Cortex of kidney (tissue), 1 donor: ENCODE measurements at places on chromosomes 7 and 10.

GRCh38 chr10:23975431-23975830, 233.5 kb upstream of the KIAA1217 start:
- DNase-seq: no peak

DNA sequence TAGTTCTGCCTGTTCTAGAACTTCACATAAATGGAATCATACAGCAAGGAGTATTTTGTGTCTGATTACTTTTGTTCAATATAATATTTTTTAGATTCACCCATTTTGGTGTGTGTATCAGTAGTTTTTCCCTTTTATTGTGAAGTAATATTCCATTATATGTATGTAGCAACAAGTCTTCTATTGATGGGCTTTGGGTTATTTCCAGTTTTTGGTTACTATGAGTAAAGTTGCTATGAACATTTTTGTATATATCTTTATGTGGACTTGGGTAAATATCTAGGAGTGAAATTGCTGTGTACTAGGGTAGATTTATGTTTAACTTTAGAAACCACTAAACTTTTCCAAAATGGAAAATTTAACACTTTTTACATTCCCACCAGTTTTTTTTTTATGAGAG, 35.7 kb downstream of the ADK start:
- no peak for DNase-seq

GRCh38 chr10:103888113-103888841, 29.7 kb downstream of the STN1 start:
- no peak for DNase-seq

- DNase-seq: no peak
These were observed 785.9 kb downstream of the GATA3 start for GRCh38 chr10:8840356-8840755.

DNA sequence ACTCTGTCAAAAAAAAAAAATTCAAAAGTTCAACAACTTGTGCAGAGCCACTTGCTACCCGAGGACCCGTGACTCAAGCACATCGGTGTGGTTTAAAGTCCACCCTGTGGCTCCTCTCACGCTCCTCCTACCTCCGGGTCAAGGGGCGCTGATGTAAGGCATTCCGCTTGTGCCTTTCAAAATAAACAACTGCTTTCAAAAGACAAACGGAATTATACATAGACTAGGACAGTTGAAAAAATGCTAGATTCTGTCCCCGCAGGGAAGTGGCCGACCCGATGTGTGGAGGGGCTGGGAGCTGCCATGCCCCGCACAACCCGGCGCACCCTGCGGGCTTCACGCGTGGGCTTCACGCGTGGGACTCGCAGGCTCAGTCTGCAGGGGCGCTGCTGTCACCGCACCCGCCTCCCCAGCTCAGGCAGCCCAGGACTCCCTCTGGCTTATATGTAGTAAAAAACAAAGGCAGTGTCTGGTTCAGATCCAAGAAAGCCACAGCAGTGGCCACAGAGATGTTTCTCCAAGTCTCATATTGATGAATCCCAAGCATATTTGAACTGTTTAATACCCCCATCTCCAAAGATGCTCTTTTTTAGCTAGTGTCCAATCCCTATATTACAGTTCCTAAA, 239.7 kb upstream of the INHBA start:
- no peak for DNase-seq

- no peak for DNase-seq
These were observed 19.2 kb upstream of the ATOH7 start for GRCh38 chr10:68251151-68251550.

- DNase-seq: no peak
These were observed 83.0 kb downstream of the ZNF365 start for GRCh38 chr10:62457196-62457595.

- DNase-seq: no peak
These were observed 1.7 kb downstream of the ARHGAP12 start for GRCh38 chr10:31926765-31927564.

- no peak for DNase-seq
These were observed 80.4 kb downstream of the ADK start for GRCh38 chr10:74231375-74231774.

DNA sequence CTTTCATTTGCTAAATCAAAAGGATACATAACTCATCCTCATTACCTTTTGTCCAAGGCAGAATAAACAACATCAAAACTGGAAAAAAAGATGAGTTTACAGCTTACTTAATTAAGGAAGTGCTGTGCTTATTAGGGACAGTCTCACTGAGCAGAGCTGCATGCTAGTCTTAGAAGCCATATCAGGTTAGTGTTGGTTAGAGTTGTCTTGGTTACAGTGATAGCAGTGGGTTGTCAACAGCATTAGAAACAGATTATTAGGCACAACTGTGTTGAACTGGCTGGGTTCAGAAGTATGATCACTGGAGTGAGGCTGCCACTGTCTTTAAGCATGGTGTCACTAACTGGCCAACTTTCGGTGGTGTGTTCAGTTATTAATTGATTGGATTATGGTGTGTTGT, 503.9 kb upstream of the IGFBP3 start:
- no peak for DNase-seq

GRCh38 chr7:80883154-80884025, 35.5 kb downstream of the SEMA3C start:
- DNase-seq: no peak

- no peak for DNase-seq
These were observed 1.6 kb downstream of the FZD8 start for GRCh38 chr10:35640474-35640873.

GRCh38 chr7:137080516-137081203, 212.2 kb downstream of the CHRM2 start:
- DNase-seq: no peak

DNA sequence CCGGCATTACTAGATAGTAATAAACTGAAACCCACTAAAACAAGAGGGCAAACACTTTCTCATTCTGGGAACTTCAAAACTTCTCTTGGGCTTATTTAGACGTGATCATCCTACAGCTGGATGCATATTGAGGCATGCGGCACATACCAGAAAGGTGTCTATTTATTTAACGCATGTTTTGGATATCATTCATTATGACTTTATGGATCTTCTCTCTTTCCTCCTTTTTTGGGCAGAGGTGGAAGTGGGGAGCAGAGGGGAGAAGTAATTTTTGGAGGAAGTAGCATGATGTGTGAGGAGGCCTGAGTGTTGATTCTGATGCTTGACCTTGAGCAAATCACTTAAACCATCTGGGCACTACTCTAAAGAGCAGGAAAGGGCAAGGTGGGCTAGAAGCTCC, 270.6 kb downstream of the TRIL start:
- no peak for DNase-seq

- no peak for DNase-seq
These were observed 214.0 kb upstream of the KLF14 start for GRCh38 chr7:130947792-130948580.

DNA sequence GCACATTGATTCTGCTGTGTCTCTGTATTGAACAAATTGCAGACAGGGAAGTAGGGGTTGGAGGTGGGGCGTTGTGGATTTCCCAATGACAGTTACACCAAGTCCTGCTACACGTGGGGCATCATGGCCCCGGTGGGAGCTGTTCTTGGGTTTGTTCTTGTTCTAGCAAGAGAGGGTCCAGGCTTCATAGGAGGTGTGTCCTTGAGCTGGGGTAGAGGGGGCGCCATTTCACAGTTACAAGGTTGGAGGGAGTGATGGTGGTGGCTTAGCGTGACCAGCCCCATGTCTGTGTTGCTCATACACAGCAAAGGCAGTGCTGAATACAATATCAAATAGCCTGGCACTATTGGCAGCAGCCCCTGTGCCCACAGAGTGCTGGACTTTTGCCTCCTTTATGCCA, 15.7 kb downstream of the SH2D4B start:
- no peak for DNase-seq

DNA sequence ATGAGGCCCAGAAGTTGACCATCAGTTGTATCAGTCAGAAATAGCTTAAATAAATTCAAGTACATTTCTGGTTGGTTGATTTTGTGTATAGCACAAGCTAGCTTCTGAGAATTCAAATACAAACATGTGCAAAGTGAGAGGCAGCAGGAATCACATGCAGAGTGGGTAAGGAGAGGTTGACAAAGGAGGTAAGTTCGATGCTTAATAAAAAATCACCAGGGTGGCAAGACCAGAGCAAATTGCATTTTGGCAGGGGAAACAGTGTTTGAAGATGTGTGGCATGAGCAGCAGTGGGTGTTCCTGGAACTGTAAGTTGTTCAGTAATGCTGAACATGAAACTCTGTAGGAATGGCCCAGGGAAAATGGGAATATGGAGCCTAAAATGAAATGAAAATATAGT, 52.6 kb downstream of the GNAI1 start:
- DNase-seq: no peak

DNA sequence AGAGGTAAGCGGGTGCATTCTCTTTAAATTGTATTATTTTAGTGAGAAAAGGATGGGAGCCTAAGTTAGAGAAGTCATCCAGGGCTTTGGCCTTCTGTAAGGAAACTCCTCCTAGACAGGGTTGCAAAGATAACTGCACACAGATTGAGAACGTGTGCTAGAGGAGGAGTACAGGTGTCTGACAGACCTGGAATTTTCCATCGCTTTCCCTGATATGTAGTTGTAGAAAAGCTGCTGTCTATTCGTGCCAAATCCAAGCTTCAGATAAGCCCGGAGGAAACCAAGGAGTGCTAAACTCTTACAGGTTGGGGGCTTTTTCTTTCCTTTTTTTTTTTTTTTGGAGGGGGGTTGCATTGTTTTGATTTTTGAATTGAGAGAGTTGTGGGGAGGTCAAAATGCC, 23.1 kb downstream of the LRRC4 start:
- DNase-seq: no peak

- no peak for DNase-seq
These were observed 457.6 kb upstream of the KLF6 start for GRCh38 chr10:4242561-4243035.

DNA sequence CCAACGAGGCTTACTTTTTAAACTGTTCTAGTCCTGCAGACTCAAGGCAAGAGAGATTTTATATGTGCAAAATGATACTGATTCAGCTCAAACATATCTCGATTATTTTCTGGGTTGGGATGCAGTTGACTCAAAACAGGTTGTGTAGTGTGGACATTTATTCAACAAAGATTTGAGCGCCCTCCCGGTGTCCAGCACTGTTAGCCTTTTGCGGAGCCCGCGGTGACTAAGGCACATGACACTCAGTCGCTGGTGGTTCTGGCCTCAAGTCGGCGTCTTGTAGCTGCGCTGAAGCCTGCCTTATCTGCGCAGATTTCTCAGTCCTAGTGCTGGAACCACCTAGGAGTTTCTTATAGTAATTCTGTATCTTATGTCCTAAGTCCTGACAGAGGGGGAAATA, 938 bp upstream of the CADPS2 start:
- no peak for DNase-seq

- no peak for DNase-seq
These were observed 94.8 kb downstream of the CPED1 start for GRCh38 chr7:121083138-121083789.

DNA sequence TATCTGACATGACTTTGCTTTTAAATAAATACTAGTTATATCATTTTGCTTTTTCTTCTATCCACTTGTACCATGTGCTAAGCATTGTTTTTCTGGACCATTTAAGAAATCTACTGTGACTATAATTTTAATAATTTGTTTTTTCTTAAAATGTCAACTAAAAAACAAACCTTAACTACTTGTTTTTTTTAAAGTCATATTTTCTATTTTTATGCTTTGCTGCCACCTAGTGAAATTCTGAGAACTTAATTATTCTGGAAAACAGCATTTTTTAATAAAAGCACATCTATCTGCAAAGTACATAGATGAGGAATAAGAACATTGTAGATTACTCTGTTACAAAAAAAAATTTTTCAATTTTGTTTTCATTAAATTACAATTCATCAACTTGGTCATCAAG, 47.4 kb downstream of the ORC5 start:
- no peak for DNase-seq

- no peak for DNase-seq
These were observed 15.4 kb downstream of the R3HCC1L start for GRCh38 chr10:98149858-98150257.

DNA sequence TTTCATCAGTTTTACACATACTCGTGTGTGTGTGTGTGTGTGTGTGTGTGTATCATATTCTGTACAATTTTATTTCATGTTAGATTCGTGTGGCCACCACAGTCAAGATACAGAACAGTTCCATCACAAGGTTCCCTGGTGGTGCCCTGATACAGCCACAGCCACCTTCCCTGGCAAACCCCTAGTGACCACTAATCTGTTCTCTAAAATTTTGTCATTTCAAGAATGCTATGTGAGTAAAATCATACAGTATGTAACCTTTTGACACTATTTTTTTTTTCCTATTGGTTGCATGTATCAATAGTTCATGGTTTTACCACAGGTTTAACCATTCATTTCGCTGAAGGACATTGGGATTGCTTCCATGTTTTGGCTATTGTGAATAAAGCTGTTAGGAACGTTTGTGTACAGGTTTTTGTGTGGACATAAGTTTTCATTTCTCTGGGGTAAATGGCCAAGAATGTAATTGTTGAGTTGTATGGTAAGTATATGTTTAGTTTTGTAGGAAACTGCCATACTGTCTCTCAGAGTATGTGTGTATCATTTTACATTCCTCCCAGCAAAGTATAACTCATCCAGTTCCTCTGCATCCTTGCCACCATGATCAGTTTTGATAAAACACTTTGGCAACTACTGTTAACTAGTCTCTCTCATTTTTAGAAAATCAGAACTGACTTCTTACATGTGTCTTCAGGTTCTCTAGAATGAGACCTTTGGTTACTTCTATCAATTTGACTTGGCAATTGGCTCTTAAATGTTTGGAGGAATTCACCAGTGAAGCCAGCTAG, 20.6 kb downstream of the KLHDC10 start:
- DNase-seq: no peak

GRCh38 chr7:22639396-22639795, 87.6 kb upstream of the IL6 start:
- no peak for DNase-seq

DNA sequence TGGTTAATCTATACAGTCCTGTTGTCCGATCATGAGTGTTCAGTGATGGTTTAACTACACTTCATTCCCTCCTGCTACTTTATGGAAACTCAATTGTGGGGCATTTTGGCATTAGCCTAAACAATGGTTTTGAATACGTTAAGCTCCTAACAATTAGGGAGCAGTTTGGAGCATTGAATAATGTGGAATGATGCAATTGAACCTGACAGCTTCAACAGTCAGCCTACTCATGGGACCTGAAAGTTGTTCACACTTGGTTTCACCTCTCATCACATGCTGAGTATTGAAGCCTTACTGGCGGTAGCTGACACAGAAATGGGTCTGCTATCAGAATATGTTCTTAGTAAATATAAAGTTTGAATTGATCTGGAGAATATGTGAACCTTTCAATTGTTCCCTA, 186.1 kb downstream of the MLLT10 start:
- DNase-seq: no peak
